ENCODE measurements at places on chromosomes 1 and 21. TPM values are rescaled to one million over a fixed set of nuclear protein-coding genes. Genes with fewer than 3 reads are reported as not detected.

Gene SPRR1A
- not detected for total RNA-seq

Gene SMCP
- not detected for total RNA-seq

Gene ADAMTS1
- total RNA-seq, result 0.10 TPM

Gene HSPG2
- 67.3 TPM for total RNA-seq

Gene APCS
- total RNA-seq, result not detected

Gene KRTAP13-2
- total RNA-seq, result not detected

Gene PROK1
- not detected for total RNA-seq

Gene DRAM2
- 20.4 TPM for total RNA-seq

Gene C1orf56
- total RNA-seq, result 7.1 TPM

Gene C1QC
- not detected for total RNA-seq

Gene KLHL17
- total RNA-seq, result 17.0 TPM

Gene TRIM67
- 0.17 TPM for total RNA-seq
